NCI-H2081 treated with DMSO at 0.1 percent for 48 hours (cell line): ENCODE measurements at places on chromosomes 4 and X.

DNA sequence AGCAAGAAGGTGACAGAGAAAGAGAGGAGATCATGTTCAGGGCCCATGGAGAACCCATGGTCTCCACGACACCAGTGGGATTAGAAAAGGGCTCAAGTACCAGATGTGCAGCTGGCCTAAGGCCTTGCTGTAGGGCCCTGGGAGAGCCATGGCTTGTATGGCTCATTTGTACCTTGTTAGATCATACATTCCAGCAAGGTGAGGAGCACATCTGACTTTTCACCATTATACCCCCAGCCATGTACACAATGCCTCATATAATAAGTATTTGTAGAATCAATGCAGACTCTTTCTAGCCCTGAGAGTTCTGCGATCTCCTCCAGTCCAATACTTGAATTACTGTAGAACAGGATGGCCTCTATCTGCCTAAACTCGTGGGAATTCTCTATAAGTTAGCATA is 94.2 kb upstream of the MAP3K15 start:
- no peak for DNase-seq

- DNase-seq: no peak
These were observed 210.5 kb upstream of the DIAPH2 start for GRCh38 chrX:96474029-96474740.

DNA sequence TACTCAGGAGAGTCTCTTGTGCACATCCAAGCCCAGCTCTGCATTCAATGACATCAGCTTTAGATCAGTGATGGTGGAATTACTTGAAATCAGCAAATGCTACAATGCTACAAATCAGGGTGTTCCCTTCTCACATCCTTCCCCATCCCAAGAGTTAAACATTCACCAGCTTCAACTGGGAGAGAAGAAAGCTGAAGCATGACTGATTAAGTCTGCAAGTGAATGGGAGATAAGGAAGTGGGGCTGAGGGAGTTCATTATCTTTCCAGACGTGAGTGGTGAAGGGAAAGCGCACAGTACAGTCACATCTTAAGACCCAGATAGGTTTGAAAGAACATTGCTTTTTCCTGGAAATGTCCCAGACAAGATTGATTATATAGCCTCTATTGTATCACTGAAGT is 26.2 kb upstream of the MAP9 start:
- no peak for DNase-seq

DNA sequence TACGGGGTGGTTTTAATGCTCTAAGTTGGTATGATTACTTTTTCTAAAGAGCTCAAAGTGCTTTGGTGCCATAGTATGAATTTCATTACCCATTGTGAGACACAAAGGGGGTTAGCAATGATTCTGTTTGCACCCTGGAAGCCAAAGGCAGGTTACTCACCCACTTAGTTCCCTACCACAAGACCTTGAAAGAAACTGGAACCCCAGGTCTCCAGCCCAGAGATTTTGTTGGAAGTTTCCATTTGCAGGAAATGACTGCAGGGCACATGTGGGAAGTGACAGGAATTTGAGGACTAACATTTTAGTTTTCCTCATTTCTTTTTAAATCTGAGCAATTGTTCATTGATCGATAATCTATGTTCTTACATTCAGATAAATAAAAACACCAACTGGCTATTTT is 1.8 kb upstream of the HS3ST1 start:
- no peak for DNase-seq

DNA sequence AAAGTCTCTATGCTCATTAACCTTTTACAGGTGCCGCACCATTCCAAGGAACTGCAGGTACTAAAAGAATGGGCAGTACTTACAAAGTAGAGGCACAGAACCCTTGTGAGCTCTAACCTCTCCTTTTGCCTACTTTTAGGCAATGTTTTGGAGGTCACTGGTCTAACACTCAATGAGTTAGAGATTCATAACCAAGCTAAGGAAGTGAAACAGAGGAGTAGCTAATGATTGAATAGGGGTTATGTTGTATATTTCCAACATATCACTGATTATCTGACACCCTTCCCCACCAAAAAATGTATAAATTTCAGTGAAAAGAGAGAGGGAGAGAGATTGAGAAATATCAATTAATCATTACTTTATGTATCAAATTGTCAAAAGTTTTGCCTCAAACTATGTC is 269.3 kb downstream of the PCDH7 start:
- DNase-seq: no peak

DNA sequence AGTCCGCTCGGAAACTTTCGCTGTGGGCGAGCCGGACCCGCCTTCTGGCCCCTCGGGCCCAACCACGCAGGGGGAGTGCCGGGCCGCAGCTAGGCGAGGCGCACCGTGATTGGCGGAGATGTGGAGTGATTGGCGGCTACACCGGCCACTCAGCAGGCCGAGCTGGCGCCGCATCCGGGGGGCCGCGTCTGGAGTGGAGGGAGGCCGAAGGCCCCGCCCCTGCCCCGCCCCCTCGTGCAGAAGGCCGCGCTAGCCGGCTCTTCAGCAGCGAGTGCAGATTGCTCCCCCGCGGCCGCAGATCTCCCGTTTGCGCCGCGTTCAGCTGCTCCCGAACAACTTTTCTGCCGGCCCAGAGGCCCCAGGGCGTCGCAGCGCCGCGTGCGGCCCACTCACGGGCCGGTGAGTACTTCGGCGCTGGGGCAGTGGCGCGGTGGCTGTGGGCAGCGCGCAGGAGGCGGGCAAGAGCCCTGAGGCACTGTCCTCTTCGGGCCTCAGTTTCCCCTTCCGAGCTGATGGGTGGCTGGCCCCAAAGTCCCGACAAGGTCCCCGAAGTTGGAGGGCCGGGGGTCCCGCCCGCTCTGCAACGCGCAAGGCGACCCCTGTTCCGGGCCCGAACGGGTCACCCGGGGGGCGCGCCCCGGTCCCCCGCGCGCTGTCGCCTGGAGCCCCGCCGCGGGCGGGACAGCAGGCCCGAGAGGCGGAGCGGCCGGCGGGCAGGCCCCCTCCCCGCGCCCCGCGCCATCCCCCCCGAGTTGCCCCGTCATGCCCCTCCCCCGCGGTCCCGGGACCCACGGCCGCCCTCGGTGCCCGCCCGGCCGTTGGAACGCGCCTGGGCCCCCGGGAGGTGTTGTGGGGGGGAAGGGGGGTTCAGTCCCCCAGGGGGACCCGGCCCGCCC is at the start of gene WFS1:
Gene WFS1 (plus strand): TSS at position 235 of the 896 bp plus-strand sequence. CDS start 7,606 bp downstream, outside the sequence.
- peak; percentile 80 for DNase-seq

- DNase-seq: no peak
These were observed 251.6 kb downstream of the CRLF2 start for GRCh38 chrX:960821-961220.

DNA sequence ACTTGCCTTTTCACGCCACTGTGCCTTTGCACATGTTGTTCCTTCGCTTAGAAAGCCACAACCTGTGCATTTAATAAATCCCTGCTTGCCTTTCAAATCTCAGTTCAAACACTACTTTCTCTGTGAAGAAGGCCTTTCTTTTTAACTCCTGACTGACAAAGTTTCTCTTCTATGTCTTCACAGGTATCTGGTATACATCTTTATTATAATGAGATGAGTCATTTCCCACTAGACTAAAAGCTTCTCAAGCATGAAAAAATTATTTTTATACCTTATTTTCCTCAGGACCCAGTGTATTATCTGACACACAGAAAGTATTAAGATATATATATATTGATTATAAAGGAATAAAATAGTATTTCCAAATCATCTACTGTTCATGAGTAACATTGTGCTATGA is 189.9 kb downstream of the TBCK start:
- no peak for DNase-seq

- DNase-seq: no peak
These were observed 11.8 kb downstream of the HDAC6 start for GRCh38 chrX:48813644-48814043.

DNA sequence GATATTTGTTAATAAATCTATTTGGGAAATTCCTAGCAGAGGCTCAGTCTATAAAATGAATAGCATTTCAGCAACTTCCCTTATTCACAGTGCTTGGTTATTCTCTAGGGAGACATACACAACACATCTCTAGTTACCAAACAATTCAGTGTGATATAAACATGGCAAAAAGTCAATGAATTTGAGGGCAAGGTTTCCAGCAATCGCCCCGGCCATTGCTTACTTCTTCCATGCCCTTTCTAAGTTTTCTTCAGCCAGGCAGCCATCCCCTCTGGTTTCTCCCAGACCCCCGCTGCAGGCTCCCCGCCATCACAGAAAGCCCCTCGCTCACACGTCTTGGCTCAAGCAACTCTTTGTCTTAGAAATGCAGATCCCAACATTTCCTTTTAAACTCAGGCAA is 4.4 kb downstream of the TLR7 start:
- DNase-seq: no peak

DNA sequence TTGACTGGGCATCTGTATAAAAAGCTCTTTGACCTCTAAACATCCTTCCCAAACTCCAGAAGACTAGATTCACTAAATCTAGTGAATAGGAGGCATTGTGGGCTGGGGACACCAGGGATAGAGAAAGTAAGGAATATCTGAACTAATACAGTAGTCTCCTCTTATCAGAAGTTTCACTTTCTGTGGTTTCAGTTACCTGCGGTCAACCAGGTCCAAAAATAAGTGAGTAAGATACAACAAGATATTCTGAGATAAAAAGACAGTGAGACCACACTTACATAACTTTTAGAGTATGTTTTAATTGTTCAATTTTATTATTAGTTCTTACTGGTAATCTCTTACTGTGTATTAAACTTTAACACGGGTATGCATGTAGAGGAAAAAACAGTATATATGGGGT is 376.5 kb downstream of the HNRNPD start:
- DNase-seq: no peak

DNA sequence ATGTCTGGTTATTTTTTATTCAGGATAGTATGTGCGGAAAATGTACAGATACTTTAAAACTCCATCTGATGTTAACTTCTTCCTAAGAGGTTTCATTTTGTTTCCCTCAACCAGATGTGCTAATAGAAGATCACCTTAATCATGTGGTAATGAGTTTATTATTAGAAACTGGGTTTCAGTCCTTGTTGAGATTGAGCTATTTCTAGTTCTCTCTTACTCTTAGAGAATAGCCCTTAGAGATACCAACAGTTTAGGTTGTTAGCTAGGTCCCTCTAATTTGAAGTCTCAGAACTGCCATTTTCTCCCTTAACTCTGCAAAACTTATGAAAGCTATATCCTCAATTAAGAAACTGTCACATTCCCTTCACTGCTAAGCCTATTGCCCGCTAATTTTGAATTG is 13.0 kb downstream of the FAM47A start:
- DNase-seq: no peak

DNA sequence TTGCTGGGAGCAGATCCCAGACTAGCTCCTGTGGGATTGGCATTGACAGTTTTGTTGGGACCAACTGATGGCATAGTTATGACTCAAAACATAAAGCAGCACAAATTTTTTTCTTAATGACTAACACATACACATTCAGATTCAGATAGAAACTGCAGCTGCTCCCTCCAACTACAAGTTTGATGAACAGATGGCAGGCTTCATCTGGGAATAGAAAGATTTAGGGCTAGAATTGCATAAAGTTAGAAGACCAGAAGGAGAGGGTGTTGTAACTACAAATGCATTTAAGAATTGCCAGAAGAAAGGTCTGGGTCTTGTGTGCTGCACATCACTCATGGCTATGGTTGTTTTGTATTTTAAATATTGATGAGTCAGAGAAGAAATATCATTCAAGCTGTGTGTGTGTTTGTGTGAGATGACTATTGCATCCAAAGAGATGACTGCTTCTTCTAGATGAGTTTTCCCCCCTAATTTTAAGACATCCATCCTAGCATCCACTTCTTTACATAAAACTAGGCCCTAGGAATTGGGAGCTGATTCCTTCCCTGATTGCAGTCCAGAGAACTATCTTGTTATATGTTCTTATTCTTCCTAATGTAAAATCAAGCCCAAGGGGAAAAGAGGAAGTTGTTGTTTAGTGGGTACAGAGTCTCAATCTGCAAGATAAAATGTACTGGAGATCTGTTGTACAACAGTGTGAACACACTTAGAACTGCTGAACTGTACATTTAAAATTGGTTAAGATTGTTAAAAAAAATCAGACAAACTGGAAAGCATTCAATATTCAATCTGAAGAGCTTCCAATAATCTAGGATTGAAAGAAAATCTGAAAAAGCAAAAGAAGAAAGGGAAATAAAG is 175.1 kb downstream of the PARM1 start:
- no peak for DNase-seq

- DNase-seq: no peak
These were observed 28.6 kb upstream of the CLDN34 start for GRCh38 chrX:9938516-9938915.

GRCh38 chr4:7719354-7720174 is 220.1 kb downstream of the AFAP1 start:
- DNase-seq: peak; percentile 2

- no peak for DNase-seq
These were observed 3.1 kb downstream of the IL1RAPL1 start for GRCh38 chrX:28590396-28590795.

DNA sequence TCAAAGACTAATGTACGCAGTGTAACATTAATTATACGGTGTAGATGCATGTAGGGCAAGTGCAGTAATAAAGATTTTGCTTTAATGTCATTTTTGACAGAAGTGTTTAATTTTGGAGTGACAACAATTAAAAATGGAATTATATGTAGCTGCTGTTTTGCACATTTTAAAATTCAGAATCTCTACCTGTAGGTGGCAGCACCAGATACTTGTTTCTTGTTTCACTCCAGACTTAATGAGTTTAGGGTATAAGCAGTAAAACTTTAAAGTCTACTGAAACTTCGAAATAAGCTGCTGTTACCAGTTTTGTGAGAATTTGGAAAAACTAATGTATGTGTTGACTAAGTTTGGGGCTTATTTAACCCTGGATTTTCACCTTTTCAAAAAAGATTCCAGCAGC is 144.9 kb downstream of the POLA1 start:
- DNase-seq: no peak

GRCh38 chr4:70956549-70957210 is 36.8 kb upstream of the DCK start:
- DNase-seq: no peak

- DNase-seq: no peak
These were observed at the start of gene ZNF275 for GRCh38 chrX:153333821-153334653. Gene ZNF275 (plus strand): TSS chrX:153334153. CDS start chrX:153336680, 2,527 bp downstream.

DNA sequence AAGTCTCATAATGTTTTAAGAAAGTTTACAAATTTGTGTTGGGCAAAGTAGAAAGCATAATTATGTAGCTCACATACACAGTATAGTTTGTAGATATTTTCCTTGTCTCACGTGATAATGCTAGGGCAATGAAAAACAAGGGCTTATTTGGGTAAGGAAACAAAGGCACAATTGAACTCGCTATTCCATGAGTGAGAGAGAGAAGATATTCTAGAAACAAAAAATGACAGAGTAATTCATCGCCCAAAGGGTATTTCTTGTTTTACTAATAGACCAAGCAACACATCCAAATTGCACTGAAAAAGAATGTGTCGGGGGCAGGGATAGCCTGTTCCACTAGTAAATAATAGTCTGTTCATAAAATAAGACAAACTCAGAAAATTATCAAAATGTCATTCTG is 3.6 kb upstream of the ASB11 start:
- no peak for DNase-seq

GRCh38 chr4:174105202-174105601 is 178.3 kb downstream of the FBXO8 start:
- DNase-seq: no peak
